B cell (primary cell): ENCODE measurements at places on chromosomes 2 and 18. TPM values are rescaled to one million over a fixed set of nuclear protein-coding genes. Genes with fewer than 3 reads are reported as not detected.

DNA sequence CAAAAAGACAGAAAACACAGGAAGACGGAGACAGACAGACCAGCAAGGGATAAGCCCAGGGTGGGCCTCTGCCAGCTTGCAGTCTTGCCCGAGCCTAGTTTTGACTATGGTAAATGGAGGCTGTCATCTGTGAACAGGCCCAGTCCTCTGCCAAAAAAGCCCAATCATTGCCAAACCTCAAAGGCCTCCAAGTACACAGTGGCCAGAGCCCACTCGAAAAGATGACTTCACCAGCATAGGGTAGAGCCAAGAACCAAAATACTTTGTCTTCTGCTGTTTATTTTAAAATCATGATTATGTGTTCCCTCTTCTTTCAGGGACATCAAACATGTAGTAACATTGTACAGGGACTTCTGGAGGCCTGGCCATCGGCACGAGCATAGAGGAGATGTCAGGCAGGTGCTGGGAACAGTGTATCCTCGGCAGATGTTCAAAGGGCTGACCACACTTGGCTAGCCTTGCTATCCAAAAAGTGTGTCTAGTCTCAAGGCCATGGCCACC is 66.0 kb downstream of the TTC32 start:
- no peak for DNase-seq

- no peak for DNase-seq
These were observed 64.3 kb upstream of the MSTN start for GRCh38 chr2:190126798-190127197.

- no peak for DNase-seq
These were observed 7.4 kb downstream of the DYSF start for GRCh38 chr2:71460595-71461303.

DNA sequence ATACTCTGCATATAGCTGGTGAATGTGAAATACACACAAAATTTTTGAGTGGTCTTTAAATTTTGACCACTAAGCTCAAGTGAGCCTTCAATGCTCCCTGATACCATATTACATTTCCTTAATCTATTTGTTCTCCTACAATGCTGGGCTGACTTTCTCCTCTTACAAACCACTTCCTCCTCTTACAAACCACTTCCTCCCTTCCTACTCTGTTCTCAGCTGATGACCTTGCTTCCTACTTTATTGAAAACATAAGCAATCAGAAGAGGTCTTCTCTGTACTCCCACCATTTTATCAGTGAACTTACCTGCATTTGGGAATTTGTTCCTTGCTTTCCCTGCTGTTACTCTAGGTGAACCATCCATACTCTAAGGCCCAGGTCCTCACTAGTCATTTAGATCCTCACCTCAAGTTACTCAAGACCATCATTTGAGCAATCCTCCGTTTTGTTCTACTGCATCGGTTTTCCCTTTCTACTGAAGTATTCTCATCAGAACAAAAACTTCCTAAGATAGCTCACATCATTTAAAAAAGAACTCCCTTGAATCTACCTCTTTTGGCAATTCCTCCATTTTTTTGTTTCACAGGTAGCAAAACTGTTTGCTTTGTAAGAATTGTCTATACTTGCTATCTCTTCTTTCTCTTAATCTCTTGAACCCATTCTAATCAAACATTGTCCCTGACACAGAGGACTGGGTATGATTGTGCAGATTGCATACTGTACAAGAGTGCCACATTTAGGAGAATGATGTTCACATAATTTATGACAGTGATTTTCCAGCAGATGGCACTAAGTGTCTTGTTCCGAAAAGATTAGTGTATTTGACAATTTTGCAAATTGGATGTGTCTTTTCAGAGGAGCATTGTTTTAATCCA is 96.5 kb downstream of the EPB41L5 start:
- peak; percentile 48 for DNase-seq

DNA sequence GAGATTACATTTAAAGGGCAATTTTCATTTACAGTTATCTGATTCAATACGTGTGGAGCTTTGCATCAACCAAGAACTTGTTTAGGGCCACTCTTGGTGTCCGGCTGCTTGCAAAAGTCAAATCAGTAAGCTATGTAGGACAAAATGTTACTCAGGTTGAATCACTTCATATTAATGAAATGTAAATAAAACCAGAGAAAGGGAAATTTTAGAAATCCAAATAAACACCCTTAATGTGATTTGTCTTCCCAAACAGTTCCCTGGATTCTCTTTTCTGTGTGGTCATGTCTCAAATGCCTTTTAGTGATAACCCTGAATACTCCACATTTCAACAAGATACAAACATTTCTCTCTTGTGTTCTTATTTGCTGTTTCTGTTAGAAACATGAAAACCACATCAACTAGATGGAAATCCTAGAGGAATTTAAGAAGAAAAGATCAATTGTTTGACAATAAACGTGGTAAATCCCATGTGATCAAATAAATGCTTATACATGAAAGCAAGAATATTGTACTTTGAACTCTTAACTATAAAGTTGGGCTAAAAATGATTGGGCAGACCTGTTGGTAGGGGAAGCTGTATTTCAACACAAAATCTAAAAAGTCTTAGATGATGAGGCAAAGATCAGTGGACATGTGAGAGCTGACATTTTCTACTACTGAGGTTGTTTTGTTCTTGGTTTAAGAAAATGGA is 101.3 kb downstream of the CDC42EP3 start:
- no peak for DNase-seq

GRCh38 chr2:172113617-172114016 is 10.9 kb upstream of the DLX2 start:
- DNase-seq = peak; percentile 14

Gene SAG
- polyA plus RNA-seq = 0.03 and 0.04 TPM in 2 replicates

Gene B4GALT6
- polyA plus RNA-seq = 0.14 TPM in 1 of 2 replicates, not detected in the other

Gene PID1
- polyA plus RNA-seq = 0.10 TPM in 1 of 2 replicates, not detected in the other

GRCh38 chr2:41966431-41966893 is 81.4 kb upstream of the PKDCC start:
- no peak for DNase-seq

Gene IFIH1
- polyA plus RNA-seq = 29.5 and 42.1 TPM in 2 replicates

GRCh38 chr2:125591954-125592353 is 1064.0 kb upstream of the GYPC start:
- DNase-seq = no peak

Gene ARMC9
- polyA plus RNA-seq = 0.27 and 0.40 TPM in 2 replicates

- DNase-seq = no peak
These were observed 248.6 kb downstream of the LOXHD1 start for GRCh38 chr18:46408334-46408987.

Gene BOLL
- not detected in 2 replicates for polyA plus RNA-seq

DNA sequence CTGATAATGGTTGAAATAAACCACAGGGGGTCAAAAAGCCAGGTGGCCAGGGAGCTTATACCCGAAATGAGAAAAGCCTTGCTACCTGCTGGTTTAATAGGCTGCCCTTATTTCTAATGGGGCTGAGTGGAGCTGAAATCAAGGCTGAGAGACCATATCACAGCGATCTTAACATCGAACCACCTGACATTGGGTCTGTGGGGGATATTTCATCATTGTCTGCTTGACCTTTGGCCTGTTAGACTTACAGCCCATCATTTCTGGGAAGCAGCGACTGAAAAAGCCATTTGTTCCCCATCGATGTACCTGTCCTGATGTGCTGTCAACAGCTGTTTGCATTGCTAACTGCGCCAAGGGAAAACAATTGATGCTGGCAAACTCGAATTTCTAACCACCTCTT is 199.7 kb upstream of the SLC14A2 start:
- DNase-seq = no peak

- peak; percentile 52 for DNase-seq
These were observed 31.7 kb downstream of the LPIN2 start for GRCh38 chr18:2981212-2981728.

DNA sequence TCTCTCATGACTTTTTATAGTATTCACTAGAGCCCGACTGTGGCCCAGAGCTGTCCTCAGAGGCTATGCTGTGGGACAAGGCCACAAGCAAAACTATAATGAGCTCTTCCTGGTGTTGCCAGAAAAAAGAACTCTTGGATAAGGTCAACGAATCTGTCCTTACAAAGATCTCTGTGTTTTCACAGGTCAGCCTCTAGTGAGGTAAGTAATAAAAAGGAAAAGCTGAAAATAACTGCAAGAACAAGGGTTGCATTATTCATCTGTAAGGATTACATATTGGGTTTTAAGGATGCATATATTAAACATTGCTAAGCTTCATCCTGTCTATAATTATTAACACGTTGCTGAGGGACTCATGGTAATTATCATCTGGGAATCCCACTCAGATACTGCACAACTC is 62.8 kb upstream of the ATL2 start:
- no peak for DNase-seq

- peak; percentile 90 for DNase-seq
These were observed 776 bp upstream of the KLF7 start for GRCh38 chr2:207166349-207167098.

Gene RNF103
- polyA plus RNA-seq = 23.7 and 63.5 TPM in 2 replicates

DNA sequence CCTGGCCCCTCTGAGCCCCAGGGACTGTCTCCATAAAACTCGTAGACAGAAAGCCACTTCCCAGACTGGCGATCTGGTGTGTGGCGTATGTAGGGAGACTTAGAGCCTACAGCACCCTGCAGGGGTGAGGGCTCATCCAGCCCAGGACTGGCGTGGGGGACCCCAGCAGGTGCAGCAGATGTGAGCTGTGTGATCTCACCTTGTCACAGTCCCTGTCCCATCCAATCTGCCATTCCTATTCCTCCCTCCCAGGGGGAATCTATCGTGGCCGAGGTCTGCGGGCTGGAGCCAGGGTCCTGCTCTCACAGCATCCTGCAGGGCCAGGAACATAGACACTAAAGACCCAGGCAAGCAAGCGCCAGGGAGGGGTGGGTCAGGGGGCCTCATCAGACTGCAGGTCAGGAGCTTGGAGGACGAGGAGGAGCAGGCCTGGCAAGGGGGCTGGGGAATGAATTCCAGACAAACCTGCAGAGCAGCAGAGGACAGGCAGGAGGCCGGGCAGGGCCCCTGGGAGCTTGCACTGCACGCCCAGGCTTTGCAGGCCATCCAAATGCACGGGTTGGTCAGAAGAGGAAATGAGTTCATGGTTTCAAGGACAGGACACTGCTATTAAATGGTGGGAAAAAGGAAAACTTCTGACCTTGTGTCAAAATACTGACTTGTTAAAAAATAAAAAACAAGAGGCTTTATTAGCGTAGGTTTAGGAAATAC is 32.5 kb downstream of the HS6ST1 start:
- no peak for DNase-seq

DNA sequence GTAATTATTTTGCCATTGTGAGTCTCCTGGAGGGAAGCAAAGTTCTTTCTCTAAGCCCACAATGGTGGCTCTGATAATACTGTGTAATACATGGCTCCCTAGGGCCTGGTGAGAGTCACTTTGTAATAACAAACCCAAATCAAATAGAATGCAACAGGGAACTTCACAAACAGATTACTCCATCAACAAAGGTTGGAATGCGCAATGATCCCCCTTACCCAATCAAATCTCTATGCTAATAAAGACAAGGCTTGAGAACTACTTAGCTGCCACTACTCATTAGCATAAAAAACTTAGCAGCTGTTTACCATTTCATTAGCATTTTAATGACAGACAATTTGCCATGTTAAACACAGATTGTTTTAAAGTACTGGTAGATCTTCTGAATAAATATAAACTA is 285.6 kb upstream of the SESTD1 start:
- no peak for DNase-seq

Gene ATP6V1C2
- 0.23 and 0.54 TPM in 2 replicates for polyA plus RNA-seq

- DNase-seq = no peak
These were observed 14.1 kb downstream of the LMAN1 start for GRCh38 chr18:59344996-59345395.

DNA sequence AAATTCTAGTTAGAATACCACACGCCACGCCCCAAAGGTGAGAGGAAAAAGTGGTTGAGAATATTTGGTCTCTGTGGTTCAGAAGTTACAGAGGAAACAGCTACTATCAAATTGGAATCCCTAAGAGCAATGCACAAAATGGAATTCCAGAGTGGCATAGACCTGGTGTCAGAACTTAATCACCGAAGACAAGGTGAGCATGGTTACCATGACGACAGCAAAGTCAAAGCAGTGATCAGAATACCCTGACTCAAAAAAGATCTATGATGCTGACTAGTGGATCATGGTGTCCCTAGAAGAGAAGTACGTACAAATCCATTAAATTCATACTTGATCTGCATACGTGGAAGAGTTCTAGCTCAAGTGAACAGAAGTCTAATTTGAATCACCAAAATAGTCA is 14.5 kb downstream of the LRRTM4 start:
- no peak for DNase-seq

DNA sequence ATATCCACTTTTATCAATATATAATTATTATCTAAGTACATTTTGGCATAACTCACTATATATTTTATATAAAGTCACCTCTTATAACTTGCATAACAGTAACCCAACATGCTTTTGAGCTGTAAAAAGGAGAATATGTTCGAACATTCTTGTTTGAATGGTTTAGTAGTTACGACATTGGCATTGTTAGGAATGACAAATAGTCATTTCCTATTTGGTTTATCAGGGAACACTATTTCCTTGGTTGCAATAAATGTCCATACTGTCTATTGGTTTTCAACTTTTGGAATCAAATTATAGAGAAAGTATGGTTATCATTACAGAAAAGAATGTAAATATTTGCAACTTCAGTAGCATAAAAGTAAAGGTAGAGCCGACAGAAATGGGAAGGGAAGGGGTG is 124.1 kb downstream of the PARD3B start:
- no peak for DNase-seq

GRCh38 chr2:100606726-100607343 is 44.0 kb downstream of the PDCL3 start:
- peak; percentile 55 for DNase-seq

- peak; percentile 3 for DNase-seq
These were observed 73.0 kb upstream of the KCTD1 start for GRCh38 chr18:26621161-26622026.

DNA sequence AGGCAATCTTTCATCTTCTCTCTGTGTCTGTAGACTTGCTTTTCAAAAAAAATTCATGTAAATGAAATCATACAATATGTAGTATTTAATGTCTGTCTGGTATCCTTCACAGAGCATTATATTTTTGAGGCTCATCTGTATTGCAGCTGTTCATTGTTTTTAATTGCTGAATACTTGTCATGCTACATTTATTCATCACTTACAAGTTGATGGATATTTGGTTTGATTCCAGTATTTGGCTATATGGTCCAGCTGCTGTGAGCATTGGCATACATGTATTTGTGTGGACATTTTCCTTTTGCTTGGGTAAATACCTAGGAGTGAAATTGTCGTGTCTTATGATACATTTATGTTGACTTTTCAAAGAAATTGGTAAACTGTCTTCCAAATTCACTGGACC is 441.4 kb downstream of the DCDC2C start:
- no peak for DNase-seq

Gene ZAP70
- 20.5 and 61.5 TPM in 2 replicates for polyA plus RNA-seq

DNA sequence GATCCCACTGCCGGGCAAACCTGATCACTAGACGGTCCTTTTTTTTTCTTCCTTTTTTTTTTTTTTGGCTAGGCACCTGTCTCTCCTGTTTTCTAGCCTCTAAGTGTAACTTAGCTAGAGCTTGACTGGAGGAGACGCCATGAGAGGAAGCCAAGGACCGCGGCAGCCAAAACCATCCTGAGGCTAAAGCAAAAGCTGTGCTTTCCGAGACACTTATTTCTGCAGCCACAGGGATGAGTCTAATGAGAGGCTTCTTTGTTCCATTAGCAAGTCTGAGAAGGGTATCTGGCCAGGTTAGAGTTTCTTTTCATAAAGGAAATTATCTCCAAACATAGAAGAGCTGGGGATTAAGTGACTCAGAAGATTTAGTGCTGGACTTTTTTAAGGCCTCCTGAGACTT is 7.3 kb upstream of the CXCR4 start:
- peak; percentile 42 for DNase-seq

- peak; percentile 36 for DNase-seq
These were observed 32.0 kb downstream of the SMCHD1 start for GRCh38 chr18:2687390-2688001.
